ENCODE measurements at places on chromosomes 3 and 15.
A peak's percentile ranks its signal among the peaks of the same experiment; 100 is the strongest.

DNA sequence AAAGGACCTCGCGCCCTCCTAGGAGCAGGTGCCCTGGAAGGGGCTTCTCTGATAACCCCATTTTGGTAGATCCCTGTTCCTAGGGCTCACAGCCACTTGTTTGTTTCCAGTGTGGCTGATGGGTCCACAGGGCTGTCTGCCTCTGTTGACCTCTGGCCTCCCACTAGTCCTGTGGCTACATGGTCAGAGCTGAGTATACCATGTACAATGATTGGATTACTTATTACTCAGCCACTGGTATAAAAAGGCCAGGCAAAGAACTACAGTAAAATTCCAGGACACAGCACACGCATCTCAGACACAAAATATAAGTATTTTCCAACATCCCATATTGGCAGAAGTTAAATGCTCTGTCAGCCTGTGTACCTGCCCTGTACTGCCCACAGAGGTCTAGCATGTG lies 277.3 kb downstream of the GABRG3 start:
- no peak for DNase-seq

- no peak for DNase-seq
These were observed 45.7 kb downstream of the CHSY1 start for GRCh38 chr15:101206176-101206591.

- no peak for DNase-seq
These were observed 128.8 kb upstream of the PRR23C start for GRCh38 chr3:139173372-139174108.

- DNase-seq, result no peak
These were observed 18.1 kb upstream of the BOC start for GRCh38 chr3:113193288-113193687.

GRCh38 chr3:51401735-51402134 lies 10.7 kb downstream of the RBM15B start:
- DNase-seq, result no peak

DNA sequence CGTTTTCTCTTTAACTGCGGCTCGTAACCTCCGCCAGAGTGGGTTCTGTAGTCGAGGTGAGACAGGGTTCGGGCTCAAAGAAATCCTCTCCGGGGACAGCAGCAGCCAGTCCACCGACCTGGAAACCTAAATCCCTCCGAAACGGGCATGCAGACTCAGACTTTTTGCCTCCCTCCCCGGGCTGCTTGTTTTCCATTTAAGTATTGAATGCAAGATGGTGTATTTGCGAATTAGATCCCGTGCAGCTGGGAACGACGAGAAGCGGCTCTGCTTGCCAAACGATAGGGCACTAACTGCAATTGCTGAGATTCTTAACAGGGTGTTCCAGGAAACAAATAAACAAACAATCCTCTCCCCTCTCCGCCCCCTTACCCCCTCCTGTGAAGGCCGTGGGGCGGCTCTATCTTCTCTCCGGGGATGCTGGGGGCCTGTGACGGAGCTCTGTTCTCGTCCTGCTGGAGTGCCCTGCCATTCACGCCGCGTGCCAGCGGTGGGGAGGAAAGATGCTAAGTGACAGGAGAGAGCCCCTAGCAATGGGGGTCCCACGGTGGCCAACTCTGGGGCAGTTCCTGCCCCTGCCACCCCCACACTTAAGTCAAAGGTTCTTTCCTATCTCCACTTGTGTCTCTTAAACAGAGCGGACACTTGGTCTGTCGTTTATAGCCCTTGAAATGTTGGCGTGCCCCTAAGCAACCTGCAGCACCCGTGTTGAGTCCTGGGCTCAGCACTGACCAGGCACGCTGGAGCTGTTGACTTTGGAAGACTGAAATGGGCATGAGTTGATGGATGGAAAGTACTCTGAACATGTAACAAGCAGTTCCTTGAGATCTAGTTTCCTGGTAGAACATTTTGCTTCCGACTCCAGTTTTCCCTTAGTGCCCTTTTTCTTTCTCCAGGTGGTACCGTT lies 1.3 kb upstream of the ETV5 start:
- no peak for DNase-seq

GRCh38 chr3:167851171-167851570 lies 115.7 kb downstream of the SERPINI1 start:
- DNase-seq, result no peak

- no peak for DNase-seq
These were observed 6.2 kb downstream of the TMEM40 start for GRCh38 chr3:12752809-12753208.

- DNase-seq, result no peak
These were observed 13.3 kb downstream of the VPS8 start for GRCh38 chr3:184825121-184825820.

GRCh38 chr3:114498539-114499370 lies 204.9 kb downstream of the TIGIT start:
- DNase-seq, result peak; percentile 93

GRCh38 chr15:90015749-90016148 lies 14.6 kb downstream of the ZNF710 start:
- peak; percentile 19 for DNase-seq

DNA sequence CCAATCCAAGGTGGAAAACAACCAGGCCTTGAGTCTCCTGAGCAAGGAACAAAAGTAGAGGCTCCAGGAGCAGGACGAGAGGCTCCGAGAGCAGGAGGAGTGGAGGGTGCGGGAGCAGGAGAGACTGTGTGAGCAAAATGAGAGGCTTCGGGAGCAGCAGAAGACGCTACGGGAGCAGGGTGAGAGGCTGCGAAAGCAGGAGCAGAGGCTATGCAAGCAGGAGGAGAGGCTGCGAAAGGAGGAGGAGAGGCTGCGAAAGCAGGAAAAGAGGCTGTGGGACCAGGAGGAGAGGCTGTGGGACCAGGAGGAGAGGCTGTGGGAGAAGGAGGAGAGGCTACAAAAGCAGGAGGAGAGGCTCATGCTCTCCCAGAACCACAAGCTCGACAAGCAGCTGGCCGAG lies 60.3 kb upstream of the UBE2Q2 start:
- DNase-seq, result no peak

DNA sequence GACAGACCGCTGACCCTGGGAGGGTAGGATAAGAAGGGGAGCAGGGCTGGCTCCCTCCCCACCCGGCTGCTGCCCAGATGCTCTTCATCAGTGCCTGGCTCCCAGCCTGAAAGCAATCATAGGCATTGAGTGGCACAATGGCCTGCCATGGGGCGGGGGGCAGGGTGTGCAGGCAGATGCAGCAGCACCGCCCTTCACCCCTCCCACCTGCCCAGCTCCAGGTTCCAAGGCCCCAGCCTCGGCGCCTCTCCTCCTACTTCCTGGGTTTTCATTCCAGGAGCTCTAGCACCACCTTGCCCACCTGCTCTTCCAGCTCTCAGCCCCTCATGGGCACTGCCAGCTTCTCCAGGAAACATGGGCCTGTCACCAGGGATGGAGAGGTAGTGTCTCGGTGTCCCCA lies 101.7 kb downstream of the MEGF11 start:
- DNase-seq, result no peak

DNA sequence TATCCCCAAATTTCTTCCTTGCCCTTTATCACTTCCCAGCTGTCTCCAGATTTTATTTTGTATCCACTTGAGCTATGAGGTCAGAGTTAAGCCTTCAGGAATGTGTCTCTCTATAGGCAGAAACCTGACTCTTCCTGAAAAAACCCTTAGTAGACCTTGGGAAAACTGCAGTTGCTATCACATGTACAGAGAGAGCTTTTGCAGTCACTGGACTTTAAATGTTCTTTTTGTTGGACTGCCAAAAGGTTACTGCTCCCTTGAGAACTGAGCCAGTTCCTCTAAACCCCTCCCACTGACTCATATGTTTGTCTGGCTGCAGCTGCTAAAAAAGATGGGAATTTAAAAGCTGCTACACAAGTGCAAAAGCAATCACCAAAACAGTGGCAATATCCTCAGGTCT lies 169.1 kb upstream of the CCDC54 start:
- DNase-seq, result peak; percentile 93

DNA sequence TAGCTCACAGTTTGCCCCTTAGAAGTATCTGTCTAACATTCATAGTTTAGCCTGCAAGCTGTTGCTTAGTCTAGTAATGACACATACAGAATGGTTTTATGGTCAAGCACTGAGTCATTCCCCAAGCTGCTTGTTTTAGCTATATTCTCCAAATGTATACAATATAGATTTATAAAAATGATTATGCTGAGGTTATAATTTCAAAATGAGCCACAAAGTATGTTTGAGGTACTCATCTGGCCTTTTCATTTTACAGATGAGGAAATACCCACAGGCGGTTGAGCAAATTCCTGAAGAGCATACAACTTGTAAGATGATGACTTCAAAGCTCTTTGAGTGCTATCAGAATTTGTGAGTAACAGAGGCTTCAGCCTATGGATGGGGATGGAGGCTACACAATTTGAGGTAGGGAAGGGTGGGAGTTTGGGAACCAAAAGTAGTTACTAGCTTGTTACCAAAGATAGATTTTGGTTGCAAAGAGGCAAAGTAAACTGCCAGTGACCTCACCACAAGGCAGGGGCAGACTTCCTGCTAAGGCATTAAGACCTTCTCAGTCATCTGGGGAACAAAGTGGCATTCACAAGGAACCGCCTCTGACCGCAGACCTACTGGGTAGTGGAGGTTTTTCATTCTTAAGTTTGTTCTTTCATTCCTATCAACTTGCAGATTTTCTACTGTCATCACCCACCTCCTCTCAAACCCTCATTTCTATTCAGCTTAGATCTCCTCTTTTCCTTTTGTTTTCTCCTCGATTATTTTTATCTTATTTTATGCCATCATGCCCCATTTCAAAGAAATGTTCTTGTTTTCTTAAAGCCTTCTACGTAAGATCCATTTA lies 257.2 kb upstream of the NECTIN3 start:
- peak; percentile 87 for DNase-seq

- no peak for DNase-seq
These were observed 16.4 kb upstream of the FGD5 start for GRCh38 chr3:14802381-14802731.

- DNase-seq, result no peak
These were observed 21.4 kb upstream of the PCOLCE2 start for GRCh38 chr3:142910280-142910679.

DNA sequence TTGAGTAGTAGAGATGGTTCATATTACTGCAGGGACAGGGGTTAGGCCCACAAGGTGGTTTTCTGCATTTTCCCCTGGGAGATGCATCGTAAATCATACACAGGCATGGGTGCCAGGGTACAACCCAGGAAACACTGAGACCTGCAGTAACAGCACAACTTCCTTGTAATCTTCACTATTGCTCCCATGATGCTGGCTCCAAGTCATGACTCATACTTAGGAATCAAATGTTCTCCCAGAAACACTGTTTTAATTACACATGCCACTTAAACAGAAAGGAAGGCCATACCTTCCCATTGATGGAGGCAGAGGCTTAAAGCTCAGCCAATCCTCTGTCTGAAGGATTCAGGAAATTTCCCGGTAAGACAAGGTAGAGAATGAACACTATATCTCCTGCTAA lies 106.5 kb downstream of the ERC2 start:
- no peak for DNase-seq

DNA sequence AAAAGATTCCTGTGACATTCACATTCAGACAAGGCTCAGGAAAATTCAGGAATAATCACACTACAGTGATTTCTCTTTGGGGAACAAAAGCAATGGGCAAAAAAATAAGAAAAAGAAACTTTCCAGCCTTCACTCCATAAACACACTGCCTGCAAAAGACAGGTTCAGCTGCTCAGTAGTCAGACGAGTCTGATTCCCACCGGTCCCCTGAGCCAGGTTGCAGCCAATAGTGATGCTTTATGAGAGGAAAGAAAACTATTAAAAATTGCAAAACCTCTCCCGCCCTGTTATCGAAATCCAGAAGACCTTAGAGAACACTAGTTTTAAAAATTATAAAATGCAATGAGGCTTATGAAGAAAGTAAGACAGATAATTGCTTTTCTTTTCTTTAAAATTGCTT lies 8.5 kb downstream of the PLCH1 start:
- DNase-seq, result no peak

DNA sequence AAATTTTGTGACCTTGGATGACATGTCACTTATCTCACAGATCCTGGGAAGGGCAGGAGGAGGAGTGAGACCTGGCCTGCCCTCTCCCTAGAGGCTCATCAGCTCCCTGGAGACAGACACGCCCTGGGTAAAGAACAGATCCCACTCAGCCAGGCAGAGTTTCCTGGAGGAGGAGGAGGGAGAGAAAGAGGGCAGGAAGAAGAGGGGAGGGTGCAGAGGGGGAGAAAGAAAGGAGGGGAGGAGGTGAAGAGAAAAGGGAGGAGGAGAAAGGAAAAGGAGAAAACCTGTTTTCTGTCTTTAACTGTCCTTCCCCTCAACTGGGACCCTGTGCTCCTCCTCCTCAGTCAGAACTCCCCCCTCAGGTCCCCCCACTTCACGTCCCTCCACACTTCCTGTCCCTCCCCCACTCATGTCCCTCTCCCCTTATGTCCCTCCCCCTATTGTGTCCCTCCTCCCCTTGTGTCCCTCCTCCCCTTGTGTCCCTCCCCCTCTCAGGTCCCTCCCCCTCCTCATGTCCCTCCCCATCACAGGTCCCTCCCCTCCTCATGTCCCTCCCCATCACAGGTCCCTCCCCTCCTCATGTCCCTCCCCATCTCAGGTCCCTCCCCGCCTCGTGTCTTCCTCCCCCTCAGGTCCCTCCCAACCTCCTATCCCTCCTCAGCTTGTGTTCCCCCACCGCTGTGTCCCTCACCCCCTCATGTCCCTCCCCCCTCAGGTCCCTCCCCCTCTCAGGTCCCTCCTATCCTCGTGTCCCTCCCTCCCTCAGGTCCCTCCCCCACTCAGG lies 52.3 kb upstream of the CGNL1 start:
- DNase-seq, result peak; percentile 51

- DNase-seq, result peak; percentile 56
These were observed 226.7 kb upstream of the MCTP2 start for GRCh38 chr15:94004697-94005096.

DNA sequence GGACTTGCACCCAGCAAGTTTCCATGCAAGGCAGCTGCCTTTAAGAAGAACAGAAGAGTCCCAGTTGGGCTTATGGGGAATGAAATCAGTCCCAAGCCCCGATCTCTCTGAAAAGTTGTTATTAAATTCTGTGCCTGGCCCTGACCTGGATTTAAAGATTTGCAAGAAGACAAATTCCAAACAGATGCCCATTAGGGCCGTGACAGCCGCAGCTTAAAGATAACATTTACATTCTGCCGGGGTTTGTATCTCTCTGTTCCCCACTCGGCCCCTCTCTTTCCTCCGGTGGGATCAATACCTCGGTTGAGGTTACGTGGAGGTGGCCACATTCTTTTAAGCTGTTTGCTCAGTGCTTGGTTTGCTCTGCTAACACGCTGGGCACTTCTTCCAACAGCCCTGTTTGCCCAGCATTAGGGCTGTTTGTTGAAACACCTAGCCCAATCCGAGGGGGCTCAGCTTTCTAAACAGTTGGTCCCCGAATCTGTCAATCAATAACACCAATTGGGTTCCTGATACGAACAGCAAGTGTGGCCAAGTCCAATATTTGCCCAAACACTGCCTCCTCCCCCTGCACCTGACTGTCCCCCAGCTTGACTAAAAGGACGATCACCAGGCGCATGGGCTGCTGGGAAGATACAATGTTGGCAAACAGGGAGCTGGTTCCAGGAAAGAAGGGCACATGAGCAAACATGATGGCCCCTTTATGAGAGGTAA lies 108.6 kb downstream of the RPLP1 start:
- DNase-seq, result no peak

- DNase-seq, result peak; percentile 26
These were observed 461.3 kb downstream of the AGBL1 start for GRCh38 chr15:86540840-86541467.
